Neural progenitor cell (in vitro differentiated cells): ENCODE measurements at places on chromosomes 3 and 15. TPM values are rescaled to one million over a fixed set of nuclear protein-coding genes. Genes with fewer than 3 reads are reported as not detected.

- no peaks in the 10 kb centered on the region for H3K4me1 ChIP-seq
- no peaks in the 10 kb centered on the region for H3K36me3 ChIP-seq
- DNase-seq: no peak
- no peak overlapping the region for H3K4me3 ChIP-seq
Measured at GRCh38 chr3:171402281-171402680, 57.9 kb downstream of the TNIK start.

DNA sequence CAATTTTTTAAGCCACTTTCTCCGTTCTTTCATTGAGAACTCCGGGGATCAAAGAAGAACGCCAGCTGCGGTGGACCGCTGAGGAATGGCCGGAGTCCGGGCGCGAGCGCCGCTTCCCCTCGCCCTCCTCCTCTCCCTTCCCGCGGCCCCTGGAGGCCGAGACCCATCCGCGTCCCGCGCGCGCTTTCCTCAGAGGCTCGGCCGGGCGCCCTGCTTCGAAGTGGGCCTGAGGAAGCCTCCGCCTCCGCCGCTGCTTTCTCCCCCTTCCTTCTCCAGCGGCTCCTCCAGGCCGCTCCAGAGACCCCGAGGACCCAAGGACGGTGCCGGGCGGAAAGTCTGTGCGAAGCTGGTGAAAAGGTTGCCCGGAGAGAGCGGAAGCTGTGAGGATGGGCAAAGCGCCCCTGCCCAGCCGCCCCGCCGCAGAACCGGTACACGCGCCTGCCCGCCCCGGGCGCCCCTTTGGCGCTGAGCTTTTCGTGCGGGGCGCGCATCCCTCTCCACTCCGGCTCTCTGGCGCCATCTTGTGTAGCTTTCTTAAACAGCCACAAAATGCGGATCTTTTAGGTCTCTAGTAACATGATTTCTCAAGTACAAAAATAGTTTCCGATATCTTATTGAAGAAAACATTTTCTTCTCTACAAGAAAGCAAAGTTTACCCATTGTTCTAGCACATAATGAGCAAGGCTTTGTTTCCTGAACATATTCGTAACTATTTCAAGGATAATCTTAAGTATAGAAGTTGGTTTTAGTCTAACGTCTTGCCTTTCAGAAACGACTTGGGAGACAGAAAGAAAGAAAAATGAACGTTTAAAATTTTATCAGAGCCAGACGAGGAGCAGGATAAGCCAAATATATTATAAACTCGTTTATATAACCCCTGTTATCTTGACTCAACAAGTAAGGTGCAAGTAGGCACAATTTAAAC is 59.2 kb upstream of the FAM174B start:
- H3K27me3 ChIP-seq: peaks cover 31% of the 10 kb centered on the region
- H3K4me1 ChIP-seq: peaks cover 11% of the 10 kb centered on the region
- no peaks in the 10 kb centered on the region for H3K36me3 ChIP-seq
- peak; percentile 89 for DNase-seq

DNA sequence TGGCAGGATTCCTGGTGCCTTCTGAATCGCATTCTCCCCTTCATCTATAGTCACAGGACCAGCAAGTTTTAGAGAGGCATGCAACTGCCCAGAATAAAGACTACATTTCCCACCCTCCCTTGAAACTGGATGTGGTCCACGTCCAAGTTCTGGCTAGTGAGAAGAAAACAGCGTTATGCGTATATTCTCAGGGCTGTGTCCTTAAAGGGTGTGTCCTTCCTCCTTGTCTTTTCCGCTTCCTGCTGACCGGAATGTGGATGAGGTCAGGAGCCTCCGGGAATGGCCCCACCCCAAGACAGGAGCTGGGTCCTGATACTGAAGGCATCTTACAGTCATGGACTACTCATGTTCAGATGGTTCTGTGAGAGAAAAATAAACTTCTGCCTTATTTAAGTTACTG is 20.2 kb downstream of the CHST2 start:
- H3K4me1 ChIP-seq: no peaks in the 10 kb centered on the region
- no peak for DNase-seq
- no peaks in the 10 kb centered on the region for H3K36me3 ChIP-seq
- no peak overlapping the region for H3K27ac ChIP-seq

GRCh38 chr3:67610458-67610857 is 44.0 kb downstream of the SUCLG2 start:
- H3K4me3 ChIP-seq: no peak overlapping the region
- DNase-seq: no peak
- H3K4me1 ChIP-seq: peaks cover 8% of the 10 kb centered on the region
- H3K27ac ChIP-seq: no peak overlapping the region

- H3K27ac ChIP-seq: no peak overlapping the region
- no peak overlapping the region for H3K4me3 ChIP-seq
- no peaks in the 10 kb centered on the region for H3K36me3 ChIP-seq
- H3K4me1 ChIP-seq: no peaks in the 10 kb centered on the region
- DNase-seq: no peak
- no peaks in the 10 kb centered on the region for H3K27me3 ChIP-seq
Measured at GRCh38 chr3:87975716-87976115, 83.1 kb downstream of the CGGBP1 start.

DNA sequence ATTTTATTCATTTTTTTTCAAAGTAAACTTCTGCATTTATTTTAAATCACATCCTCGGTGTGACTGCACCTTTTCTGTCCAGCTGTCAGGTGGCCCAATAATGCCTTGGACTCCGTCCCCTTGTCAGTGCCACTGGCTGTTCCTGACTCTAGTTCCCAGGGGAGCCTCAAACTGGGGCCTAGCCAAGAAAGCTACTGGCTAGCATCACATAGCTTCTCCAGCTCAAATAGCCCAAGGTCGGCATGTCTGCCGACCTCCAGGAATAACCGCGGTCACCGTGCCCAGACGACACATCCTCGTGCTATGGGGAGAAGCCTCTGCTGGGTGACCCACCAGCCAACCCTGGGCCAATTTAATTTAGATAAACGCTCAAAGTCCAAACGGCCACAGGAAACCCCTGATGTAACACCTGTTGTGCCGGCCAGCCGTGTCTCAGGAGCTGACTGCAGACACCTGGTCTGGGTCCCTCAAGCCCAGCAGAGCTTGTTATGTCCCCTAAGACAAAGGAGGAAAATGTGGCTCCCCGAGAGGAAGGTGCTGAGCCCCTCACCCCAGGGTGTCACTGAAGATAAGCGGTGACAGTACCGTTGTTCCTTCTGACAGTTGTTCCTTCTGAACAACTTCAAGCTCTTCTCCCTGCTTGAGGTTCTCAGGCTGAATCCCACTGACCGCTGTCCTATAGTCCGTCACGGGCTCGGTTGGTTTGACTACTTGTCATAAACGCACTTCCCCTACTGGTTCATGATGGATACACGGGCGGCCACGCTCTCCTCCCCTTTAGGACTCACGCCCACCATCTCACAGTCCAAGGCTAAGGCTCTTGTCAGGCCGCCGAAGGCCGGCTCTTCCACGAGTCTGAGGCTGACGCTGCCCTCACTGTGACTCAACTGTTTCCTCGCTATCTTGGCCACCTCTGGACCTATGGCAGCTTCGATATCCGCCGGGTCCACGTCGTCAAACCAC is 126.2 kb downstream of the KLF13 start:
- H3K27ac ChIP-seq: no peak overlapping the region
- no peaks in the 10 kb centered on the region for H3K27me3 ChIP-seq
- peaks cover 6% of the 10 kb centered on the region for H3K4me1 ChIP-seq
- no peak for DNase-seq
- H3K36me3 ChIP-seq: no peaks in the 10 kb centered on the region

- H3K27ac ChIP-seq: no peak overlapping the region
- DNase-seq: no peak
- no peaks in the 10 kb centered on the region for H3K27me3 ChIP-seq
- H3K4me3 ChIP-seq: no peak overlapping the region
- H3K4me1 ChIP-seq: no peaks in the 10 kb centered on the region
- H3K36me3 ChIP-seq: no peaks in the 10 kb centered on the region
Measured at GRCh38 chr3:66355394-66355793, 134.6 kb downstream of the SLC25A26 start.

AADACL2 gene
- not detected in 2 replicates for total RNA-seq

SCAMP5 gene
- 16.4 and 24.9 TPM in 2 replicates for total RNA-seq
